DND-41 (cell line): ENCODE measurements at places on chromosomes 1 and 21.

DNA sequence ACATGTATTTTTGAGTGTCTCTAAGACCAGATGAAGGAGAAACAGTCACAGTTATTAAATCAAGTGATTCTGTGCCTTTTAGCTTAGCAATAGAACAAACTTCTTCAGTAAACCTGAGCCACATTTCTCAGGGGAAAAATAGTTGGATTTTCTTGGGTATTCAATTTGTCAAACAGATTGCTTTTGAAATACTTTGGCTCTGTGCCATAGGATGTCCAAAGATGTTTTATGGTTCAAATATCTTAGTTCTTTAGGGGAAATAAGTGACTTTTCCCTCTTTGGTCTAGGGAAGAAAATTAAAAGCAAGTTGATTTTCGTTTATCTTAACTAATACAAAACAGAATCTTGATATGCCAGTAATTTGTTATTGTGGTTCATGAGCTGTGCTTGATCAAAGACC lies 125.9 kb downstream of the ATP5PO start:
- DNase-seq, result no peak

- no peak for DNase-seq
These were observed 8.9 kb upstream of the KIF21B start for GRCh38 chr1:201032408-201032807.

GRCh38 chr1:240821925-240822324 lies 210.0 kb upstream of the GREM2 start:
- no peak for DNase-seq

DNA sequence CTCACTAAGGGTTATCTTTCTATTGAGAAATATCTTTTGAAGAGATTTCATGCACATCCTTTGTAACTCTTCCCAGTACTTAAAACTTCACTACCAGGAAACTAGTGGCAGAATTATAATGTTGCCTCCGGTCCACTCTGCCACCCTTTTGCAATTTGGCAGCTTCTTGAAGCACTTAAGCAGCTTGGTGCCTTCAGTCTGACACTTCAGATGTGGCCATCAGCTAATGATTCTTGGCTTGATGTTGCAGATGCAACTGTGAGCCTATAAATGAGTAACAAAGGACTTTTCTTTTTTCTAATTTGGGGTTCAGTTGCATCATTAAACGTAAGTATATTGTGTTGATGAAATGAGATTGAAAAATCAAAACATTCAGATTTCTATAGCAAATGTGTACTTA lies 187.5 kb upstream of the C21orf91 start:
- no peak for DNase-seq

DNA sequence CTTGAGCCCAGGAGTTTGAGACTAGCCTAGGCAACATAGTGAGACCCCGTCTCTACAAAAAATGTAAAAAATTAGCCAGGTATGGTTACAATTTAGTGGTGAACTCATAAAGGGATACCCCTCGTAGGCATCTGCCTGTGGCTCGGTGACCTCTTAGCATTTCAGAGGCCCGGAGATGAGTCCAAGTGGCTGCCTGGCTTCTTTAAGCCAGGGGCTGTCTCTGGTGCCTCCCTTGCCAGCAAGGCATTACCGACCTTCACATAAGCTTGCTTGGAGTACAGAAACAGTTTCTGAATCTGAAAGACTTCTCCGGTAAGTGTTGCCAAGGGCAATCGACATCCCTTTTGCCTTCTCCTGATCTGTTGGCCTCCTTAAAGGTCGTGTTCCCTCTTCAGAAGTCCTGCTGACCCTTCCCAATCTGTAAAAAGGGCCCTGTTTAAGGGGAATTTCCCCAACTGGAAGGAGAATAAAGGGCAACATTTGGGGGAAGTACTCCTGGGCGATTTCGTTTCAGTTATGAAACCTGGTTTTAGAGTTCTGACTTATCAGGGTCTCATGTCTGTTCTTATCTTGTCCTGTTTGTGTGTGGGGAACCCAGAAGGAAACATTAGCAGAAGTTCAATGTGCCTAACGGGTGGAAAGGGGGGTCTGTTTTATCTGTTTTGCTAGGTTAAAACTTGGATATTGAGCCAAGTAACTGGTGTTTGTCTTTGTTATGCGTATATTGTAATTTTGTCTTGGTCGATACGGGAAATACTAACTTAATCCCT lies 32.9 kb downstream of the KIFAP3 start:
- DNase-seq, result no peak

- no peak for DNase-seq
These were observed 5.5 kb downstream of the AP4B1 start for GRCh38 chr1:113899111-113899510.

- DNase-seq, result no peak
These were observed 514.9 kb upstream of the PKN2 start for GRCh38 chr1:88169139-88169538.

- DNase-seq, result no peak
These were observed 60.4 kb downstream of the CC2D1B start for GRCh38 chr1:52305417-52306226.

DNA sequence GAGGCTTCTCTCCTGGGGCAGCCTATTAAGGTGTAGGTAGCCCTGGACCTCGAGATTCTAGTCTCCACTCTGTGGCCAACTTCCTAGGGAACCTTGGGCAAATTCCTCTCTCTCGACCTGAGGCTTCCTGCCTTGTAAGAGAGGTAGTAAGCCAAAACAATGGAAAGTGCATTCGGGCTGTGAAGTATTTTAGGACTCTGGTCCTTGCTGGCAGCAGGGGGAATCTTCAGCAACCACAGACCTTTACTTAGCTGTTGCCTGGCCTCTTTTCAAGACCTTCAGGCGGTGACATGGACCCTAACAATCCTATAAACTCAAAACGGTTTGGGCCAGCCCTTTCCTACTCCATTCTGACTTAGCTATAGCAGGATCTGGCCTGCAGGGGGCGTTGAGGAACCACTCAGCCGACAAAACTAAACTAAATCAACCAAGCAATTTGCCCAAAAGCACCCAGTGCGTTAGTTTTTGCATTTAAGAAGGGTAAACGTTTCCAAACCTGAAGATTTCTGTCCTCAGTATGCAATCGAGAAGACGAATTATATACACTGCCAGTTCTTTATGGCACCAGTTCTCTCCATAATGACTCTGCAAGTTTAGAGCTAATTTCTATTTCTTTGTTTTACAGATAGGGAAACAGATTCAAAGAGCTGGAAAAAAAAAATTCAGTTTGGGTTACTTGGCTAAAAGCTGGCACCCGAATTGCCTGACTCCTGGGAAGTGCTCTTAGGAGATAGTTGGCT lies 10.9 kb upstream of the SESN2 start:
- peak; percentile 85 for DNase-seq

DNA sequence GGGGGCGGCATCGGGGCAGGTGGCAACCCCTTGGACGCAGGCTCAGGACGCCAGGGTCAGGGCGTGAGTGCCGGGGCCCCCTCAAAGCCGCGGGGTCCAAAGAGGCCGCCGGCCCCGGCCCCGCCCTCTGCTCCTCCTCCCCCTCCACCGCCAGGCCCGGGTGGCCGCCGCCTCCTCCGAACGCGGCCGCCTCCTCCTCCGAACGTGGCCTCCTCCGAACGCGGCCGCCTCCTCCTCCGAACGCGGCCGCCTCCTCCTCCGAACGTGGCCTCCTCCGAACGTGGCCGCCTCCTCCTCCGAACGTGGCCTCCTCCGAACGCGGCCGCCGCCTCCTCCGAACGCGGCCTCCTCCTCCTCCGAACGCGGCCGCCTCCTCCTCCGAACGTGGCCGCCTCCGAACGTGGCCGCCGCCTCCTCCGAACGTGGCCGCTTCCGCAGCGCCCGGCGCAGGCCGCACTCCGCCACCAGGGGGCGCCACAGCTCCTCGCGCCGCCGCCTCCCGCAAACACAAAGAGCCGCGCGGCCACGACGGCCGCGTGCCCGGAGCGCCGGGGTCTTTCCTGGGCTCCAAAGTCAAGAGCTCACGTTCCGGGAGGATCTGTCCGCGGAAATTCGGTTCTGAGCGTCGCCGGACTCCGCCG lies 19.3 kb upstream of the SAMD11 start:
- DNase-seq, result peak; percentile 90

DNA sequence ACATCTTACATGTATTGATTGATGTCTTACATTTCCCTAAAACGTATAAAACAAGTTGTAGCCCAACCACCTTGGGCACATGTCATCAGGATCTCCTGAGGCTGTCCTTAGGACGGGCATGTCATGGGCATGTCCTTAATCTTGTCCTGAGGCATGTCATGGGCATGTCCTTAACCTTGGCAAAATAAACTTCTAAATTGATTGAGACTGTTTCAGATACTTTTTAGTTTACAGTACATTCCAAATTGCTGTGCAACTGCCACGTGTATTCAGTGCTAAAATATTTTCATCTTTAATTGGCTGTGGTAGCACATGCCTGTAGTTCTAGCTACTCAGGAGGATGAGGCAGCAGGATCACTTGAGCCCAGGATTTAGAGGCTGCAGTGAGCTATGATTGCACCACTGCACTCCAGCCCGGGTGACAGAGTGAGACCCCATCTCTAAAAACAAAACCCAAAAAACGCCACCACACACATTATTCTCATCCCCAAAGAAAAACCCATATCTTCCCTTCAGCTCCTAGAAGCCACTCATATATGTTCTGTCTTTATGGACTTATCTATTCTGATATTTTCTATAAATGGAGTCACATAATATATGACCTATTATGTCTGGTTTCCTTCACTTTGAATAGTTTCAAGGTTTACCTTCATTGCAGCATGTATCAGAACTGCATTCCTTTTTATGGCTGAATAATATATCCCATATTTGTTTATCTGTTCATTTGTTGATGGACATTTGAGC lies 96.0 kb upstream of the BTG3 start:
- DNase-seq, result no peak

DNA sequence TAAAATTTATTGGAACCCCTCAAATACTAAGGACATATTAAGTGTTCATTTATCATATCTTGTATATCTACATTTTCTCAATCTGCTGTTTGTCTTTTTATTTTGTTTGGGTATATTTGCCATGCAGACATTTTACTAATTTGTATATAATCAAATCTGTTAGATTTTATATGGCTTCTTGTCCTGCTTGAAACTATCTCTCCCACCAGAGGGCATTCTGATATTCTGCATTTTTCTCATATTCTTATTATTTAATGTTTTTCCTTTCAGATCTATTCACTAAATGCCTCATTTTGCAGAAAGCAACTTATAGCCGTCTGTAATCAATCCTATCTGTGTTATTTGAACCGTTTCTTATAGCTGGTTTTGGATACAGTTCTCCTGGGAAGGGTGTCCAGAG lies 745.5 kb downstream of the LRRIQ3 start:
- DNase-seq, result no peak

- DNase-seq, result no peak
These were observed 16.2 kb downstream of the CCSAP start for GRCh38 chr1:229326601-229327000.
